ENCODE measurements at places on chromosomes 5 and 9.

DNA sequence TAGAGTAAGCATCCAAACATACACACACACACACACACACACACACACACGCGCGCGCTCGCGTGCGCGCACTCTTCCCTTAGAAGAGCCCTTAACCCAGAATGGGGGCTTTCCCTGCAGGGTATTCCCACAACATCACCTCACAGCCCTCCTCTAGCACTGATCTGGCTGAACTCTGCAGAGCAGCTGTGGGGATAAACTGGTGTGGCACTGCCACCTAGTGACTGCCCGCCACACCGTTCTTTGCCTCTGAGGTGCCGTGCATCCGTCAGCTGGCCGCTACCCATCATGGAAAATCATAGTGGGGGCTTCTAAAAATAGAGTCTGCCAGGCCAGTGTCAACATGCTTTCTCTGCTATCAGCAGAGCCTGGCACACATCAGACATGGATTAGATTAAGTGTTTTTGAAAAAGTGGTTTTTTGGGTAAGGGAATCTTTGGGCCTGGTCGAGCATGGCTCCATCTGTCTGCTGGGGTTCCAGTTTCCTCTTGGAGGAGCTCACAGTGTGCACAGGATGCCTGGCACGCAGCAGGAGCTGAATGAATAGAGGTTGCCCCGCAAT is 88.1 kb downstream of the KCNN2 start:
- DNase-seq = peak; percentile 51

DNA sequence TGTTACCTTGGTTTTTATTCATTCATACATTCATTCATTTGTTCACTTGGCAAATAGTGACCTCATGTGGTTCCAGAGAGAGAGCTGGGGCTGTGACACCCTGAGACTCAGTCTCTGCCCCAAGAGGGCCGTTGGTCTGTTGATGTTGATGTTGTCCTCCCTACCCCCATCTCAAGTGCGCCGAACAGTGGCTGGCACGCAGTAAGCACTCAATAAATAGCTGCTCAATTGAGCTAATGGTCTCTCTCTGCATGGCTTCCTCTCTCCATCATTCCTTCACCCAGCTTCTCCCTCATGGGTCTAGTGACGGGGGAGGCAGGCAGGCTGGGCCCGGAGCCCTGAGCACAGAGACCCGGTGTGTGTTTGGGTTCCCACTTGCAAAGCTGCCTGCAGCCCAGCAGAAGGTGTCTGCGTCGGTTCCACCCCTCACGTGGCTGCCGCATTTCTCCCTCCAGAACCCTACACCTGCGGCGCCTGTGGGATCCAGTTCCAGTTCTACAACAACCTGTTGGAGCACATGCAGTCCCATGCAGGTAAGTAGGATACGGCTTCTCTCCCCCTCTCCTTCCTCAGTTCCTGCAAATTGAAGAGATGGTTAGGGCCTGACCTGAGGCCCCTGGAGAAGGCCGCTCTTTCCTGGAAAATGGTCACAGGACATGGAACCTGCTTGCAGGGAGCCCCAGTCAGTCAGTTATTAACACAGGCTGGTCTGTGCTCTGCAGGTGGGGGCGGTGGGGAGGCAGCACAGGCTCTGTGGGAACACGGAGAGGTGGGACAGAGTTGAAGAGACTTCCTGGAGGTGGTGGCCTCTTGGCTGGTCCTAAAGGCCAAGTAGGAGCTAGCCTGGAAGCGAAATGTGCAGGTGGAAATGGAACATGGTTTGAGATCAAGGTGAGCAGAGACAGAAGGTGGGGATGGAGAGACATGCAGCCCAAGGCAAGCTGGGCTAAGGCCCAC is 42.0 kb downstream of the AMBP start:
- no peak for DNase-seq

DNA sequence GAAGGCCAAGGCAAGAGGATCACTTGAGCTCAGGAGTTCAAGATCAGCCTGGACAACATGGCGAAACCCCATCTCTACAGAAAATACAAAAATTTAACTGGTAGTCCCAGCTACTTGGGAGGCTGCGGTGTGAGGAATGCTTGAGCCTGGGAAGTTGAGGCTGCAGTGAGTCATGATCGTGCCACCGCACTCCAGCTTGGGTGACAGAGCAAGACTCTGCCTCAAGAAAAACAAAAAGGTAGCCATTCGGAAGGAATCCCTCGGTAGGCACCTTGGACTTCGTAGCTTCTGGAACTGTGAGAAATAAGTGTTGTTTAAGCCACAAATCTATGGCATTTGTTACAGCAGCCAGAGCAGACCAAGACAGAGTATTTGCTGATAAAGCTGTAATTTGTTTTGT is 174.2 kb downstream of the DCP2 start:
- no peak for DNase-seq

GRCh38 chr5:39158127-39158593 is 61.2 kb downstream of the FYB1 start:
- no peak for DNase-seq

GRCh38 chr5:157354800-157355199 is 88.9 kb downstream of the CYFIP2 start:
- no peak for DNase-seq

DNA sequence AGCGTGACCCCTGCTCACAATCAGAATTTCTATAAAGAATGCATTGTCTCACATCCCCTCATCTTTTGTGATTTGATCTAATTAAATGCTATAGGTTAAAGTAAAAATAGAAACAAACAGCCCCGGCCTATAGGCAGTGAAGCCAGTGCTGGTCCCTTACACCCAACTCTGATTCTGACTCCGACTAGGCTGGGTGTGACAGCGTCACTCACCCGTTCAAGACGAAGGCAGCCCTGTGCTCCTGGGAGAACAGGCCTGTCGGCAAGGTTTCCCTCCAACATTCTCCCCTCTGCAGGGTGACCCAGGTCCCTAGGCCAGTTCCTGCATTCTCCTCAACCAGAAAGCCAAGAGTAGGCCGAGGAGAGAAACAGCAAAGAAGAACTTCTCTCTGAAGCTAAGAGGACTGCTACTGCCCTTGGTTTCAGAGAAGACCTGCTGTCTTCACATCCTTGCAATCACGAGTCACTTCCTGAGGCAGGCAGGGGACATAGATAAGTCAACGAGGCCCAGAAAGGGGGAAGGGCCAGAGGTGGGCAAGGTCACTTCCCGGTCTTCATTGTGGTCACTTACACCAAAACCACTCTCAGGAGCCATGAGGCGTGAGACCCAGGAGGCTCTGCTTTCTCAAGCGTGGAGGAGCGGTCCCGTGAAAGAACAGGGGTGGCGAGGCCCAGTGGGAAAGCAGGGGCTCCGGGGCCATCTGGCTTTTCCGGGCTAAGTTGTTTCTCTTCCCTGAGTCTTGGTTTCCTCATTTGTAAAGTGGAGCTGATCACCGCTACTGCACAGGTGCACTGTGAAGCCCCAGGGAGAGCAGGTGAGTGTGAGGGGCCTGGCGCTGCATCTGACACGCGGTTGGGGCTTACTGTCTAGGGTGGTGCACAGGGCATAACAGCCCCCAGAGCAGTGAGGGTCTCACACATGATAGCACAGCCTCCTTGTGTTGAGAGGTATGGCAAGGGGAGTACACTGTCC is 200.8 kb downstream of the CRB2 start:
- no peak for DNase-seq
